NCI-H748 treated with DMSO at 0.1 percent for 48 hours (cell line): ENCODE measurements at places on chromosomes 5 and 9.

GRCh38 chr9:121200356-121200755 is 1.3 kb downstream of the RAB14 start:
- no peak for DNase-seq

GRCh38 chr9:98610211-98610610 is 98.5 kb downstream of the GABBR2 start:
- no peak for DNase-seq

DNA sequence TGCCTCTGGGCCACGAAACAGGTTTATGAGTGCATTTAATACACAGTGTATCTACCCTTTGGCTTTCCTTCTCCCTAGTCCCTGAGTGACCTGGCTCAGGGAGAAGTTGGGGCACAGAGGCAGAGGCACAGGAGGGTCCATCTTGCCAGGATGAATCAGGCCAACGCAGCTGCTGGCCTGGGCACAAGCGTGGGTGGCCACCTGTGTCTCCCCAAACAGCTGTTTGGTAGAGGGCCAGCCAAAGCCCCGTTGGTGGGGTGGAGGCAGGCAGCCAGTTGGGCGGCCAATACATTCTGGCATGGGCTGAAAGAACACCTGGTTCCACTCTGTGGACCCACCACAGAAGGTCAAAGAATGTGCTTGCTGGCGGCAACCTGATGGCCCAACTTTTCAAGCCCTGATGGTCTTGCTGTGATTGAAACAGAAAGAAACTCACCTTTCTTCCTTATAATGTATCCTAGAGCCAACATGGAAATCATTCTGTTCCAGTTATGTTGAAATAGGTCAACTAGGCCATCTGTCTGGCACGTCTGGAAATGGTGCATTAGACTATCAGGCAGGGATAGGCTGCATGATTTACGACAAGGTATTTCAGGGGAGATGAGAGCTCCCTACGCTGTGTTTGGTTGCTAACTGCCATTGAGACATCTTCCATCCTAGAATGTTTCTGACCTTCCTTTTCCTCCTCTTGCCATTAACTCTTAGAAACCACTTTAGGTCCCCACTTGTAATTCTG is 337.4 kb downstream of the ADAMTS6 start:
- DNase-seq, result no peak

DNA sequence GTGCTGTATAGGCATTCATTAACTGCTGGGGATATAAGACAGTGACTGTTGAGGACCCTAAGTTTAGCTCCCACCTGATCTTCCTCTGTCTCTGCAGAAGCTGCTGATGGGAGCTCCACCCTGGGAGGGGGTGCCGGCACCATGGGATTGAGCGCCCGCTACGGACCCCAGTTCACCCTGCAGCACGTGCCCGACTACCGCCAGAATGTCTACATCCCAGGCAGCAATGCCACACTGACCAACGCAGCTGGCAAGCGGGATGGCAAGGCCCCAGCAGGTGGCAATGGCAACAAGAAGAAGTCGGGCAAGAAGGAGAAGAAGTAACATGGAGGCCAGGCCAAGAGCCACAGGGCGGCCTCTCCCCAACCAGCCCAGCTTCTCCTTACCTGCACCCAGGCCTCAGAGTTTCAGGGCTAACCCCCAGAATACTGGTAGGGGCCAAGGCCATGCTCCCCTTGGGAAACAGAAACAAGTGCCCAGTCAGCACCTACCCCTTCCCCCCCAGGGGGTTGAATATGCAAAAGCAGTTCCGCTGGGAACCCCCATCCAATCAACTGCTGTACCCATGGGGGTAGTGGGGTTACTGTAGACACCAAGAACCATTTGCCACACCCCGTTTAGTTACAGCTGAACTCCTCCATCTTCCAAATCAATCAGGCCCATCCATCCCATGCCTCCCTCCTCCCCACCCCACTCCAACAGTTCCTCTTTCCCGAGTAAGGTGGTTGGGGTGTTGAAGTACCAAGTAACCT is 22.1 kb downstream of the PCDHGC5 start:
- DNase-seq, result no peak

GRCh38 chr9:38039090-38039906 is 29.7 kb downstream of the SHB start:
- no peak for DNase-seq

GRCh38 chr5:168460606-168461005 is 25.7 kb upstream of the RARS1 start:
- no peak for DNase-seq

- no peak for DNase-seq
Observed at GRCh38 chr5:173247041-173247440, 12.0 kb upstream of the NKX2-5 start.

DNA sequence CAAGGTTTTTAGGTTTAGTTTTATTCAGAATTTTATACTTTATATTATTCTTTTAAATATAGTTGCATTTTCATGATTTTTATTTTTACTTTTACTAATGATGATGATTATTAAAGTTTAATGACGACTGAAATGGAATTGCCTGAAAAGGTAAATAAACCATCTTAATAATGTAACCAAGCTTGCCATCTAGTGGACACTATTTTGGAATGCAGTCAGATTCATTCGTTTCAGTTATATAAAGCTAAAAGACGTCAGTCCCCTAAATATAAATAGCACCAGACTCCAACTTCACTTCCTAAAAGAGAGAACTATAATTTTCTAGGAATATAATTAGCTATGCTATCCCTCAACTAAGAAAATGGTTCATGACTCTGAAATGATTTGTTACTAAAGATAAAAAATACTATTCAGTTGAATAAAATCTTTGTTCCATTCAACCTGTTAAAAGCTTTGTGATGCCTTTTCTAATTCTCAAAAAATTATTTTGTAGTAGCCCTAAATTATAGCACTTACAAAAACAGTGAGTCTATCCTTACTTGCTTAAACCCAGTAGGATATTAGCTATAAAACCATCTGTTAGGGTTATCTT is 19.9 kb downstream of the ABITRAM start:
- DNase-seq, result peak; percentile 40

- no peak for DNase-seq
Observed at GRCh38 chr5:131515348-131515747, 119.7 kb downstream of the RAPGEF6 start.

GRCh38 chr9:130296783-130297055 is 31.2 kb downstream of the HMCN2 start:
- DNase-seq, result no peak

DNA sequence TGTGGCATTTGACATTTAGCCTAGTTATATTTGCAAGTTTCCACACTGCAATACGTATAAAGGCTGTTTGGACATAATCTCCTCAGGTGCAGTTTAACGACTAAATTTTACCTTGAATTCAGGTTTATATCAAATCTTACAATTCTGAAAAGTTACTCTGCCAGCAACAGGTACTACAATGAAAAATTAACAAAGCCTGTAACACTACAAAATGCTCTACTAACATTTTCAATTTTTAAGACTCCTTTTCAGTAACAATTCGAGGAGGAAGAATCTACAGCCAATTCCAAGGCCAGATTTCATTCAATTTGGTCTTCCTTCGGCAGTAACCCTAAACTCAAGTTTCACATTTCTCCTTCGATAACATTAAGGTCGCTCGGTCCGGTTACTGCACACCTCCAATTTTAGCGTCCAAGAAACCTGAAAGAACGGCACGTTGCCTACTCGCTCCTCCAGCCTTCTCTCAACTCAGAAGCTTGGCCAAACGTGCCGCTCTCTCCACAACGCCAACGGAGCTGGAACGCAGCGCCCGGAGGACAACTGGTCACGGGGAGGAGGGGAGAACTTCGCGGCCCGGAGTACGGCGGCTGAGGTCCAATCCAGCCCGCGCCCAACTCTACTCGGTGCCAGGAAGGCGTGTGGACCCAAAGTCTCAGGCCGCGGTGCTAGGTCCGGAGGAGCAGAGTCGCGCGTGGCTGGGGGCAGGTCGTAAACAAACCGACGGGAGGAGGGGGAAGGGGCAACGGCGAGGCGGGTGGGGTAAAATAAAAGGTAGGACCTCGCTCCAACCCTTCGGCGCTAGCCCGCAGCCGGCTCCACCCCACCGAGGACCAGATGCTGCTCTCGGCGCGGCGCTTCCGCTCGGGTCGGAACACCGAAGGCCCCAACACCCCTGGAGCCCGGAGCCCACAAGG is 681 bp downstream of the FNIP1 start:
- no peak for DNase-seq

GRCh38 chr5:19492861-19493260 is 495.1 kb downstream of the CDH18 start:
- DNase-seq, result no peak

GRCh38 chr5:133321286-133321832 is 269.5 kb downstream of the HSPA4 start:
- DNase-seq, result no peak

GRCh38 chr5:19626211-19626610 is 361.8 kb downstream of the CDH18 start:
- DNase-seq, result no peak

DNA sequence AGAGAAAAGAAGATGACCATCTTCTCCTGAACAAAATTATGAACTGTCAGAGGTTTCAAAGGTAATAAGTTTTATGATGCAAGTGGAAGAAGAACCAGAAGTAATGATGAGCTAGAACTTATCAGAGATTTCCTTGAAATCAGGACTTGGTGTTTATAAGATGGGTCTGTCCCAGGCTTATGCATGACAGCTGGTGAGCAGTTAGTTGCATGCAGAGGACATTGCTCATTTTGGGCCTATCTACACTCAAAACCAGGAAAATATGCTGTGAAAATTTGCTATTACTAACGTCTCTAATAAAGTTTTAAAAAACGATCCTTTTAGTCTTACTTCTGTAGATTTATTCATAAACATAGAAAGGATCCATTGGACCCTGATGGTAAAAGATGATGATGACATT is 6.6 kb upstream of the STC2 start:
- no peak for DNase-seq

DNA sequence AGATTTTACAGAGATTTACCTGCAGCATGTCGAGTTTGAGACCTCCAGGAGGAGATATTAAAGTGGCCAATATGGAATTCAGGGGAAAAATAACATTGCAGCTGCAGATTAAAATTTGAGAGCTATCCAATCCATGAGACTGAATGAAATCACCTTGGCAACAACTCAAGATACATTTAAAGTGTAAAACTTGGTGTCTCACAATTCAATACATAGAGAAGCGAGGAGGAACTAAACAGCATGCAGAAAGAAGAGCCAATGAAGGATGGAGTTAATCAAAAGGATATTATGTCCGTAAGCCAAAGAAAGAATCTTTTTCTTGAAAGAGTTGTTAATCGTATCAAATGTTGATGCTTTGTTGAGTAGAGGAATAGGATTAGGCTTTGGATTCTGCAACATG is 455.1 kb downstream of the CDH18 start:
- DNase-seq, result no peak

DNA sequence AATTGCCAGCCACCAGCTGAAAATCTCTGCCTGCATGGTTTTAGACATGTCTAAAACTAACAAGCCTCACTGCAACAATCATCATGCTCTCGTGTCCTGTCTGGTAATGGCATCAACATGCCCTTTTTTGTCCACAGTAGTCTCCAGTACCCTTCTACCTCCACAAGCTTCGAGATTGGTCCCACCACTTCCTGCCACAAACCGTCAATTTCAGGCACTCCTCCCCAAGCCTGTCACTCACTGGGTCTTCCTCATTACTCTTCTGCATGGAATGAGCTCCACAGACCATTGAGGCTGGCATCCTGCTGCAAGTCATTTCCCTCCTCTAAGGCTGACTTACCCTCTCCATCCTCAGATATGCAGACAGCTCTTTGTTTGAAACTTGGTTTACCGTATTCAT is 9.0 kb downstream of the LPAR1 start:
- DNase-seq, result no peak
